ENCODE measurements at places on chromosomes 7 and 10.
A peak's percentile ranks its signal among the peaks of the same experiment; 100 is the strongest.

DNA sequence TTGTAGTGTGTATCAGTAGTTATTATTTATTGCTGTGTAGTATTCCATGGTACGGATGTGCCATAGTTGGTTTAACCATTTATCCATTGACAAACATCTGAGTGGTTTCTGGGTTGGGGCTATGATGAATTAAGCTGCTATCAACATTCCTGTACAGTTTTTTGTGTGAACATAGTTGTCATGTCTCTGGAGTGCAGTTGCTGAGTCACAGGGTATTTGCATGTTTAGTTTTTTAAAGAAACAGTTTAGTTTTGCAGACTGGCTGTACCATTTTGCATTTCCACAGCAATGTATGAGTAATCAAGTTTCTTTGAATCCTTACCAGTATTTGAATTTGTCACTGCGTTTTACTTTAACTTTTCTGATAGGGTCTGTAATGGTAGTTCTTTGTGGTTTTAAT, 516.7 kb upstream of the CELF2 start:
- no peak for DNase-seq

- DNase-seq: no peak
Observed at GRCh38 chr7:94182721-94183120, 178.6 kb upstream of the BET1 start.

DNA sequence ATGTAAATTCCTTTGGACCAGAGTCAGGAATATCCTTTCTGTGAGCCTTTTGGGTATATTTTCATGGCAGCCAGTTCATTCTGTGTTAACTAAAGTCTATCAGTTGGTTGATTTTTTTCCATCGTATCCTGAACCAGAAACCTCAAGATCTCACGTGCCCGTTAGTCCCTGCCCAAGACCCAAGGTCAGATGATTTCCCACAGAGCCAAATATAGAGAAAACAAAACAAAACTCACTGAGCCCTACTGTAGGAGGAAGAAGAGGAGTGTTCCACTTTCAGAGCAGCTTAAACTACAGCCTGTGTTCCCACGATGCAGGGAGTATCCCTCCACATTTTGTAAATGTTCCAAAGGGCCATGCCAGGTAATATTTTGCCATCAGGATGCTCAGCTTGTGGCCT, 96.0 kb upstream of the ADO start:
- DNase-seq: no peak

GRCh38 chr7:128454808-128455542, 703 bp upstream of the HILPDA start:
- no peak for DNase-seq

GRCh38 chr7:77696643-77697534, 630 bp downstream of the RSBN1L start:
- peak; percentile 67 for DNase-seq

DNA sequence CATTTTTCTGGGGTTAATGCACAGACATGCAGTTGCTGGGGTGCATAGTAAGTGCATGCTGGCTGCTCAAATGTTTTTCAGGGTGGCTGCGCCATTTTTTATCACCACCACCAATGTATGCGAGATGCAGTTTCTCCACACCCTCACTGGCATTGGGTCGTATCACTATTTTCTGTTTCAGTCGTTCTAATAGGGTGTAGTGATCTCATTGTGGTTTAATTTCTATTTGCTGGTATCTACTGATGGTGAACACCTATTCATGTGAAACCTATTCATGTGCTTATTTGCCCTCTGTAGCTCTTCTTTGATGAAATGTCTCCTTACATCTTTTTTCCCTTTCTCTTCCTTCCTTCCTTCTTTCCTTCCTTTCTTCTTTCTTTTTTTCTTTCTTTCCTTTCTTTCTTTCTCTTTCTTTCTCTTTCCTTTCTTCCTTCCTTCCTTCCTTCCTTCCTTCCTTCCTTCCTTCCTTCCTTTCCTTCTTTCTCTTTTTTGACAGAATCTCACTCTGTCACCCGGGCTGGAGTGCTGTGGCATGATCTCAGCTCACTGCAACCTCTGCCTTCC, 84.3 kb downstream of the ELFN1 start:
- no peak for DNase-seq

DNA sequence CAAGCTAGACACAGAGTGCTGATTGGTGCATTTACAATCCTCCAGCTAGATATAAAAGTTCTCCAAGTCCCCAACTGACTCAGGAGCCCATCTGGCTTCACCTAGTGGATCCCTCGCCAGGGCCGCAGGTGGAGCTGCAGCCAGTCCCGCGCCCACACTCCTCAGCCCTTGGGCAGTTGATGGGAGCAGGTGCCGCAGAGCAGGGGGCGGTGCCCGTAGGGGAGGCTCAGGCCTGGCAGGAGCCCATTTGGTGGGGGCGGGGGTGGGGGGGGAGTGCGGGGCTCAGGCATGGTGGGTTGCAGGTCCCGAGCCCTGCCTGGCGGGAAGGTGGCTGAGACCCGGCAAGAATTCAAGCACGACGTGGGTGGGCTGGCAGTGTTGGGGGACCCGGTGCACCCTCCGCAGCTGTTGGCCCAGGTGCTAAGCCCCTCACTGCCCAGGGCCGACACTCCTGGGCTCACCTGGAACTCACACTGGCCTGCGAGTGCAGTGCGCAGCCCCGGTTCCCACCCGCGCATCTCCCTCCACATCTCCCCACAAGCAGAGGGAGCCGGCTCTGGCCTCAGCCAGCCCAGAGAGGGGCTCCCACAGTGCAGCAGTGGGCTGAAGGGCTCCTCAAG, 101.7 kb downstream of the ZNF438 start:
- no peak for DNase-seq

Measured in activated naive CD8-positive, alpha-beta T cell treated with anti-CD3 and anti-CD28 coated beads, Interleukin-2, amount 50 U/mL, for 24 hours (primary cell).